WTC11 (cell line): ENCODE measurements at places on chromosomes 16 and 17.

DNA sequence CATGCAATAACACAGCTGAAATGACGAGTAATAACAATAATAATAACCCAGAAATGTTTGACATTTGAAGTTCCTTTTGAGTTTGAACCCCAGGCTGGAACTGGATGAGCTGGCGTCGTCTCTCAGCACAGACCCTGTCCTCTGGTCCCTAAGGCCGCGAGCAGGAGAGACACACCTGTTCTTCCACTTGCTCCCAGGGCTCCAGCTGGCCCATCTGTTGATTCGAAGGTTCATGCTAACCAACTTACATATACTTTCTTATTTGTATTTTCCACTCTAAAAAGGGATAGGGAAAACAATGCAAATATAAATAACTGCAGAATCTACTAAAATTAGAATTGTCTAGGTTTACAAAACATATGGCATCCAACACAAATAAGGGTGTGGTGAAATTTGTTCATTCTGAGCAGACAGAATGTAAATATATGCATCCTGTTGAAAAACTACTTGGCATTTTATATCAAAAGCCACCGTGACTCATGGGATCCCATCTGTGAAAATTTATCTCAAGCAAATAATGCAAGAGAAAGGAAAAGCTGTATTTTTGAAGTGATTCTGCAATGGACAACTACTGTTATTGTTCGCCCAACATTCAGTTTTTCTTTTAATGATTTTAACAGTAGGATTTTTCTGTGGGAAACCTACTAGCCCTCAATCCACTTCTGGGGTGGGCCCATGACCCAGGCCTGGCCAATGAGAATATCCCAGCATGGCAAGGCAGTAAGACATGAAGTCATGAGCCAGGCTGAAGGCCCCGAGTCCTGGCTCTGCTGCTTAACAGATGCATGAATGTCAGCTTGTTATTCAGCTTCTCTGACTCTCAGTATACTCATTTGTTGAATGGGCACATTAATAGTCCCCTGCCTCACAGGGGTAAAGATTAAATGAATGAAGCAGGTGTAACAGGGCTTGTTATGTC is 13.2 kb upstream of the RGS9 start:
- no peak for DNase-seq

DNA sequence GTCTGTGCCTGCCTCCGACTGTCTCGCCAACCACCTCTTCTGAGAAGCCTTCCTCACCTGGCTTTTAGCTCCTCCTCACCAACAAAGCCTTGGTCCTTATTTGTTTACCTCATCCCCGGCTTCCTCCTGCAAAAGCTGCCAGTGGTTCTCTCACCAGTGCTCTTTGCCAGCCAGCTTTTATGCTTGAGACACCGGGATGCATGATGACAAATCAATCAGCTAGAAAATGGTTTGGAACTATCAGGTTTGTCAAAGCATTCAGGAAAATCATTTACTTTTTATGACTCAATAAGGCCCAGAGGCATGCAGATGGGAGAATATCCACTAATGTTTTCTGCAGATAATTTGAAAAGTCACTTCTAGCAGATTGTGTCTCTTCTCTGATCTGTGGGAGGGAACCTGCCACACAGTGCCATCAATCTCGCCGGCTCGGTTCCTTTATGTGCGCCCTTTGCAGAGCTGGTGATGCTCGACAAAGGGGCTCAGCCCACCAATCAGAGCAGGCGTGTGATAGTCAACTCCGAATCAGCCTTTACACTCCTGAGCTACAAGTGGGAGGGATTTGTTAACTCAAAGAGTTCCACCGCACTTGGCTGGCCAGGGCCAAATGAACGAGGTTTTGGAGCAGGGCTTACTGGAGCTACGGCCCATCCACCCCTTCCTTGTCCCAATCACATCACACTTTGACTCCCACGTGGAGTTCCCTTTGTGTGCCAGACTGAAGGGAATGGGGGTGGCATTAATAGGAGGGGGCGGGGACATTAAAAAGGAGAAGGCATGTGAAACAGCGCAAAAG is 85.8 kb downstream of the MRC2 start:
- DNase-seq: no peak

GRCh38 chr16:4552541-4552940 is 3.6 kb upstream of the C16orf96 start:
- DNase-seq: no peak

GRCh38 chr16:52963212-52963854 is 89.4 kb downstream of the CHD9NB start:
- DNase-seq: no peak

DNA sequence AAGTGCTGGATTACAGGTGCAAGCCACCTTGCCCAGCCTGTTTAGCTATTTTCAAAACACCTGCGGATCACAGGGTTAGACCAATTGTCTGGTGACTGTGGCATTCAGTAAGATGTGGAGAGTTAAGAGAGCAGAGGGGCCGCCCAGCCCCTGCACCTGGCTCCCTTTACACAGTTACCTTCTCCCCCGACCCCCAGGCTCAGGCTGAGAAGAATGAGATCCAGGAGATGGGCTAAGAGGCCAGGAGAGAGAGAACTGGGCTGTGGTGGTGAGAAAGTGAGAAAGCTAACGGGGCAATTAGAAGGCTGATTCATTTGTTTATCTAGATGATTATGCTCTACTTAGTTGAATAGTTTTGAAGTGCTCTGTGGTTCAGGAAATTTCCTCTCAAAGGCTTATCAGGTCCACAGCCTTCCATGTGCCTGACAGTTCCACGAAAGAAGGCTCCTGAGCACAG is 67.8 kb upstream of the AXIN2 start:
- peak; percentile 12 for DNase-seq

DNA sequence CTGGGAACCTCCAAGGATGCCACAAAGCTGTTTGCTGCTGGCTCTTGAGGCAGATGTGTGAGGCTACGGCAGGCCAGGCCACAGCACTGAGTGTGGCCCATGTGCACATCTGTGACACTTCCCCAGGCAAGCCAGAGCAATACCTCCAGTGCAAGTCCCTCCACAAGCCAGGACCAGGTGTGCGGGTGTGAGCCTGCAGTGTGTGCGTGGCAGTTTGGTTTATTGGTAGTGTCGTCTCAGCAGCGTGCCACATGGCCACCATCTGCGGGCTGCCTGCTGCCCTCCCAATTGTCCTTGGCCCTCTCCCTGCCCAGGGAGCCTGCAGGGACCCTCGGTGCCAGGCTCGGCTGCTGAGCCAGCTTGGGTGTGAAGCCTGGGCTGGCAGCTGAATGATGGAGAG is 9.9 kb upstream of the SREBF1 start:
- DNase-seq: no peak

DNA sequence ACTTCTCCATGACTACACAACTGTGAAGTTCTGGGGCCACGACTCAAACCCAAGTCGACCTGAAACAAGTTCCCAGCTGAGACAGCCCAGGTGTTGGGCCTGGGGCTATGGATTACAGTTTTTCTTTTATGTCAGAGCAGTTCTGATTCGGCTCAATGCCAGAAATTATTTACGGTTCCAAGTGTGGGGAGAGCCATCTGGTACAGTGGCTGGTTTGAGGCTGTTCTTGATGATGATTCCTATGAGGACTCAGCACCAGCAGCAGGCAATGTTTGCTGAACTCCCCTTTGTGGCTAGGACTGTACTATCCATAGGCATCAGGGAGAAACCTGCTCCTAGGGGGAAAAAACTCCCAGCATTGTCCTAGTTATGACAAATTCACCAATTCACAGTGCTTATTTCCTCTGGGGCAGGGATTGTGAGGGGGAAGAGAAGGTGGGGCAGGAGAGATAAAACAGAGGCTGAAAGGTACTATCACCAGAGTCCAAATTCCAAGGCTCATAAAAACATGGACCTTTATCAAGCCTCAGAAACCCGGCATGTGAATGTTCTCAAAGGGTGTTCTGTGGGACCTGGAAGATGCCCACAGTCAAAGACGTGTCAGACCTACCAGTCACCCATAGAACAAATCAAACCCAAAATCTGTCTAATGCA is 18.2 kb upstream of the CMTM4 start:
- DNase-seq: no peak

DNA sequence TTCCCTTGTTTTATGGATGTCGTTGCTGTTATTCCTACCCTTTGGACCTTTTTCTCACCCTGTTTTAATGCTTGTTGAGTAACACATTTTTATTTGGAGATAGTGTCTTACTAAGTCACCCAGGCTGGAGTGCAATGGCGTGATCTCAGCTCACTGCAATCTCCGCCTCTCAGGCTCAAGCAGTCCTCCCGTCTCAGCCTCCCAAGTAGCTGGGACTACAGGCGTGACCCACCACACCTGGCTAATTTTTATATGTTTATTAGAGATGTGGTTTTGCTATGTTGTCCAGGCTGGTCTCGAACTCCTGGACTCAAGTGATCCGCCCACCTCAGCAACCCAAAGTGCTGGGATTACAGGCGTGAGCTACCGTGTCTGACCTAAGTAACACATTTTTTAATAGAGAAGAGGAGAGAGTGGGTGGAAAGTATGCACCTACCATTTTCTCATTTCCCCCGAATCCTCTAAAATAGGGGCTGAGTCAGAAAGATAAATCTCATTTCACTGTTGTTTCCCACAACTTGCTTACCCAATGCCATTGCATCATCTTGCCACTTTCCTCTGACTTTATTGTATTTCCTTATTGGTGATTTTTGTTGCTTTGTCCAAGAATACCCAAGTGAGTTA is 7.0 kb downstream of the DHX40 start:
- no peak for DNase-seq
